ENCODE measurements at places on chromosomes 7 and 10. TPM values are rescaled to one million over a fixed set of nuclear protein-coding genes. Genes with fewer than 3 reads are reported as not detected.

DNA sequence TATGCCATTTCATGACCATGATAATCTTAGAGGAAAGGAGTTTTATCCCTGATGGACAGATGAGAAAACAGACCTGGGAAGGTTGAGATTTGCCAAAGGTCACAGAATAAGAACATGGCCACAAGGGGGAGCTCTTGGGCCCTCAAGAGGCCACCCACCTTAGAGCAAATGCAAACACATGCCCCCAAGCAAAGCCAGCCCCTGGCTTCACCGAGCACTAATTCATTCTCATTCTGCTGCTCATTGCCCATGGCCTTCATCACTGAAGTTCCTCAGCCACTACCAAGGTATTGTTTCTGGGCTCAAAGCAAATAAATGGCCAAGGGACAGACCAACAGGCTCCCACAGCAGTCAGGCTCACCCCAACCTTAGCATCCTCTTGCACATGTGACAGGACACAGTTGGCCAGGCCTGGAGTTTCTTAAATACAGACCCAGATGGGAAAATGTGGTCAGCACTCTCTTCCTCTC is 44.2 kb downstream of the PDLIM1 start:
- H3K27ac ChIP-seq: no peak overlapping the region
- H3K27me3 ChIP-seq: no peaks in the 10 kb centered on the region
- no peak overlapping the region for H3K4me3 ChIP-seq
- H3K36me3 ChIP-seq: no peaks in the 10 kb centered on the region

Gene POM121
- total RNA-seq: 50.9 TPM

Gene ETV1
- total RNA-seq: 51.8 TPM

DNA sequence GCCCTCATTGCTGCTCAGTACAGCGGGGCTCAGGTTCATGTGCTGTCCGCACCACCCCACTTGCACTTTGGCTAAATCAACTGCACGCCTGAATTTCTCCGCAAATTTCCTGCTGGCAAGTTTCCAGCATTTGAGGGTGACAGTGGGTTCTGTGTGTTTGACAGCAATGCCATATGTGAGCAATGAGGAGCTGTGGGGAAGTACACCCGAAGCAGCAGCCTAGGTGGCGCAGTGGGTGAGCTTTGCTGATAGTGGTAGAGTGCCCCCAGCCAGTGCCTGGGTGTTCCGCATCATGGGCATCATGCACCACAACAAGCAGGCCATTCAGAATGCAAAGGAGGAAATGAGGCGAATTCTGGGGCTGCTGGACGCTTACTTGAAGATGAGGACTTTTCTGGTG is 103.9 kb upstream of the POT1 start:
- H3K27ac ChIP-seq: no peak overlapping the region
- peaks cover 3% of the 10 kb centered on the region for H3K4me1 ChIP-seq
- DNase-seq: no peak
- no peaks in the 10 kb centered on the region for H3K27me3 ChIP-seq

- H3K27ac ChIP-seq: no peak overlapping the region
- DNase-seq: no peak
These were observed 30.2 kb upstream of the EZH2 start for GRCh38 chr7:148914208-148914777.

GRCh38 chr7:145902123-145902522 is 214.5 kb upstream of the CNTNAP2 start:
- H3K27ac ChIP-seq: no peak overlapping the region
- DNase-seq: no peak
- H3K36me3 ChIP-seq: no peaks in the 10 kb centered on the region
- no peak overlapping the region for H3K4me3 ChIP-seq

DNA sequence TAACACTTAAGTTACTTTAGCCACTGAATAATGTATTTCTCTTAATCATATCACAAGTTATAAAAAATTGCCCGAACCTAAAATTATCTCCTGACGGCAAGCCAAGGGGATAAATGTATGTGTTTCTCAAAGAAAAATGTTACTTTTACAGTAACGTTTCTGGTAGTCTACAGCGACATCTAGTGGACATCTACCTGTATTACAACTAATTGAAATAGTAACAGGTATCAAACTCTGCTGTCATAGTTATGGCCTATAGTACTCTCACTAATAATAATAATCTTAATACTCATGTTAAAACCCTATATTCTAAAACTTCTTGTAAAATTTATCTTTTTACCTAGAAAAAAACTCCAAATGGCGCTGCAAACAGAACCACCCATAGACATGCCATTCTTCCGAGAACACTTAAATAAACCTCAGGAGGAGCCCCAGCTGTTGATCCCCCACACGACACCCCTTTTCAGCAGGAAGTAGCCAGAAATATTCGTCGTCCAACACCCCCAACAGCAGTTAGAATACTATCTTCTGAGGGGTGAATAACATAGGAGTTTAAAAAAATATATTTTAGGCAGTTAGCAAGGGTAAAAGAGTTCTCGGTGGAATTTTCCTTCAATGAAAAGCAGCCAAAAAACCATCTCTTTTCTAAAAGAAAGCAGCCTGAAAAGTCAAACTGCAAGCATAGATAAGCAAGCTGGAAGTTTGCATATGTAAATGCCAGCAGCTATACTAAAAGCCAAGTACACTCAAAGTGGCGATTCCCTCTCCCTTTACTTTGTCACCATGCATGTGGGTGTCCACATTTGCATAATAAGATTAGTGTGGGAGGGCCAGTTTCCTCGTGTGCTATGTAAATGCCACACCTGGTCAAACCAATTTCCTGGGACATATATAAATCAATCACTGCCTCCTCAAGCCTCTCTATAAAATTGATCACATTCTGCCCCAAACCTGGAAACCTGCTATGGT is 40.5 kb upstream of the ZNF107 start:
- no peak overlapping the region for H3K4me3 ChIP-seq
- no peaks in the 10 kb centered on the region for H3K36me3 ChIP-seq
- H3K27me3 ChIP-seq: no peaks in the 10 kb centered on the region
- H3K27ac ChIP-seq: no peak overlapping the region
- H3K4me1 ChIP-seq: no peaks in the 10 kb centered on the region
- no peak for DNase-seq

DNA sequence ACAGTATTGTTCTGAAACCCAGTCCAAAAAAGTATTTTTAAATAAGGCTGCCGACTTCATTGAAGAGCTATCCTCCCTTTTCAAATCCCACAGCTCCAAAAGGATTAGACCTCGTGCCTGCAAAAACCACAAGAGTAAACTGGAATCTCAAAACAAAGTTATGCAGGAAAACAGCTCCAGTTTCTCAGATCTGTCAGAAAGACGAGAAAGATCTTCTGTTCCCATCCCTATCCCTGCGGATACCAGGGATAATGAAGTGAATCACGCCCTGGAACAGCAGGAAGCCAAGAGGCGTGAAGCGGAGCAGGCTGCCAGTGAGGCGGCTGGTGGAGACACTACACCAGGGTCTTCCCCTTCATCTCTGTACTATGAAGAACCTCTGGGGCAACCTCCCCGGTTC is 12.6 kb downstream of the MYPN start:
- H3K27me3 ChIP-seq: no peaks in the 10 kb centered on the region
- H3K36me3 ChIP-seq: no peaks in the 10 kb centered on the region
- no peak for DNase-seq
- H3K4me1 ChIP-seq: no peaks in the 10 kb centered on the region

Gene DNTT
- not detected for total RNA-seq

Gene TMEM209
- total RNA-seq: 15.4 TPM

GRCh38 chr10:33524966-33525365 is 190.5 kb upstream of the NRP1 start:
- no peaks in the 10 kb centered on the region for H3K27me3 ChIP-seq

Gene TRIM50
- total RNA-seq: not detected

Gene MYH16
- total RNA-seq: not detected

DNA sequence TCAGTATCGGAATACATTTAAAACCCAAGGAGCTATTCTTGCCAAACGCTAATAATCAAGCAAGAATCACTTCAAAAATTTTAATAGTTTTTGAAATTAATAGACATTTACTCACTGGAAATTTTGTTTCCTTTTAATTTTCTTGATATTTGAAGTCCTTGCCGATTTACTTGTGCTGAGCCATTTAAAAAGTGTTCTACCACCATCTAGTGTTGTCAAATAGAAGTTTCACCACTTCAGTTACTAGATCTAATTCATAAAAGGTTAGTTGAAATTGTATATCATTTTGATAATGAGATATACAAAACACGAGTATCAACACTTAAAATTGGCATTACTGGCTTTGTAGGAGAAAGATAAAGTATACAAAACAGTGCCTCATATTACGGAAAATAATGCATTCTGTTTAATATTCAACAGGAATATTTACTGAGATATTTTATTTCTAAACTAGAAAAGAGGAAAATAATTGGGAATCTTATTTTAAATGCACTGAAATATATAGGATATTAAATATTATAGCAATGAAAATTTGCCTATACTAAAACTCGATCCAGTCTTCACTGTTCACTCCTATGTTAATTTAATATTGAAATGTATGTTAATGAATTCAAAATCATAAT is 664.8 kb upstream of the SEMA3D start:
- peaks cover 5% of the 10 kb centered on the region for H3K4me1 ChIP-seq
- H3K27me3 ChIP-seq: no peaks in the 10 kb centered on the region
- H3K4me3 ChIP-seq: no peak overlapping the region
- H3K36me3 ChIP-seq: no peaks in the 10 kb centered on the region

Gene PRKCQ
- 1.3 TPM for total RNA-seq

DNA sequence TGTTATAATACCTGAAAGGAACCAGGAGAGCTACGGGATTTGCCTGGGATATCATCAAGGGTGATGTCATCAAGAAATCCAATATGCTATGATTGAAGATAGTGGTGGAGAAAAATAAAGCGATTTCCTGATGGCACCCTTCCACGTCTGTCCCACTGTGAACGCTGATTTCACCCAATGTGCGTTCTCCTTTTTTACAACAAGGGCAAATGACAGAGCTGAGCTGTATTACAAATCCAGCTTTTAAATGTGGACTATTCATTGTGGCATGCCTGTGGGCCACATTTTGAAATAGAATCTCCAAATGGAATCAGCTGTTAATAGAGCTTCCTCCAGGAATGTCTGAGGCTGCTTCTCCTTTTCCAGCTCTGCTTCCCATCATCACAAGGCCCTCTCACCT is 23.3 kb downstream of the SLC13A4 start:
- H3K4me3 ChIP-seq: no peak overlapping the region
- H3K27ac ChIP-seq: no peak overlapping the region
- peaks cover 5% of the 10 kb centered on the region for H3K36me3 ChIP-seq
- no peaks in the 10 kb centered on the region for H3K27me3 ChIP-seq
- DNase-seq: no peak

DNA sequence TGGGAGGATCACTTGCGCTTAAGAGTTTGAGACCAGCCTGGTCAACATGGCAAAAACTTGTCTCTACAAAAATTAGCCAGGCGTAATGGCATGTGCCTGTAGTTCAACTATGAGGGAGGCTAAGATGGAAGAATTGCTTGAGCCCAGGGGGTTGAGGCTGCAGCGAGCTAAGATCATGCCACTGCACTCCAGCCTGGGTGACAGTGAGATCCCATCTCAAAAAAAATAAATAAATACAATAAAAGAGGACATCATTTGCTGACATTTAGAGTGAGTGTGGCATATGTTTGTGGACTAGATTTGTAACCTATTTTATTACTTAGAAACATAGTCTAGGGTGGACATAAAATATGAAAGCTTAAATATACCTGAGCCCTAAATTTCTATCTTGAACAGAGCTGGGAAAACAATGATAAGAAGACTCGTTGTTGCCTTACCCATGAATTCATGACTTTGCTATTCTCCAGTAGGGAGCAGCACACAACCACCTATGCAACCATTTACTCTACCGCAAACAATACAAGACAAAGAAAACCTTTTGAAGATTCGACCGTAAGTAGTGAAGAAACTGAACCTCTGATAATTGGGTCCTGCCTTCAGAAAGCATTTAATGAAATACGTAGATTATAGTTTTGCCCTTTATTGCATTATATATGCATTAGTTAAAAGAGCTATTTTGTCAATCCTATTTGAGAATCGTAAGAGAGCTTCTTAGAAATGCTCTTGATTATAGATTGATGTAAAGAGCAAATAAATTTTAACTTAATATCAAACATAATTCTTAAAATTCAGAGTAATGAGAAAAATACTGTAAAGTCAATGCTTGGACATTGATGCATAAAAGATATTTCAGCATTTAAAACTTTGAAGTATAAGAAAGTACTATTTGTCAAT is 83.5 kb downstream of the GNAT3 start:
- no peak for DNase-seq
- H3K27ac ChIP-seq: no peak overlapping the region
- H3K4me1 ChIP-seq: no peaks in the 10 kb centered on the region
- no peak overlapping the region for H3K4me3 ChIP-seq

DNA sequence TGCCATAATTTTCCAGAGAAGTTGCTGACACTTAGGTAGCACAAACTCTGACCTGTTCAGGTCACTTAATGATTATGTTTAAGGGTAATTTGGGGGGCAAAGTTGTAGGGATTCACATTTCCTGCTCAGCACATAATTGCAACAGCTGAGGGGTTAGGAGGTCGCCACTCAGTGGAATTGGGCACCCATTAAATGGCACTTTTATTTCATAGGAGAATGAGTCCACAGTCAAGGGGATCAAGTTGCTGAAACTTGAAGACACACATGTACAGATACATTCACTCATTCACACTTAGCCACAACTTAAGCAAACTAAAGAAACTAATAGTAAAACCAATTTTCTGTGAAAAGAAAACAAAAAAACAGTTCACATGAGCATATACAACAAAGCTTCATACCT is 1.5 kb downstream of the PCDH15 start:
- no peaks in the 10 kb centered on the region for H3K27me3 ChIP-seq
- no peak for DNase-seq
- no peaks in the 10 kb centered on the region for H3K36me3 ChIP-seq
- no peak overlapping the region for H3K27ac ChIP-seq
- no peak overlapping the region for H3K4me3 ChIP-seq

Gene CAMK1D
- 29.8 TPM for total RNA-seq

Gene GALNT17
- total RNA-seq: 42.0 TPM

Gene SFRP4
- 2.2 TPM for total RNA-seq

Gene TBRG4
- total RNA-seq: 90.1 TPM

Gene SLC13A4
- total RNA-seq: not detected

- no peaks in the 10 kb centered on the region for H3K36me3 ChIP-seq
- no peak overlapping the region for H3K4me3 ChIP-seq
- no peaks in the 10 kb centered on the region for H3K27me3 ChIP-seq
- H3K4me1 ChIP-seq: no peaks in the 10 kb centered on the region
- no peak for DNase-seq
These were observed 8.4 kb downstream of the SSMEM1 start for GRCh38 chr7:130216025-130216424.

GRCh38 chr7:156119771-156120170 is 307.5 kb upstream of the SHH start:
- H3K36me3 ChIP-seq: no peaks in the 10 kb centered on the region
- no peaks in the 10 kb centered on the region for H3K4me1 ChIP-seq
- no peak overlapping the region for H3K4me3 ChIP-seq

- H3K27me3 ChIP-seq: peaks cover 5% of the 10 kb centered on the region
- no peak overlapping the region for H3K27ac ChIP-seq
- H3K36me3 ChIP-seq: peaks cover 3% of the 10 kb centered on the region
- no peak for DNase-seq
- no peak overlapping the region for H3K4me3 ChIP-seq
These were observed 93.1 kb downstream of the COBL start for GRCh38 chr7:51223505-51223904.

Gene HOXA11
- total RNA-seq: not detected

Gene PTF1A
- total RNA-seq: not detected

- peak overlapping the region; percentile 64 for H3K27ac ChIP-seq
- H3K4me3 ChIP-seq: no peak overlapping the region
These were observed 146.4 kb downstream of the RGS10 start for GRCh38 chr10:119396008-119396708.

Gene RBP4
- not detected for total RNA-seq

- no peak for DNase-seq
- H3K4me1 ChIP-seq: no peaks in the 10 kb centered on the region
- peaks cover 2% of the 10 kb centered on the region for H3K27me3 ChIP-seq
- no peaks in the 10 kb centered on the region for H3K36me3 ChIP-seq
- no peak overlapping the region for H3K4me3 ChIP-seq
These were observed 42.0 kb downstream of the PRPS1L1 start for GRCh38 chr7:17985473-17986239.

Gene ZNF518A
- total RNA-seq: 39.0 TPM

Measured in glutamatergic neuron (in vitro differentiated cells).